HS-27A (cell line): ENCODE measurements at places on chromosomes 7 and 10.

DNA sequence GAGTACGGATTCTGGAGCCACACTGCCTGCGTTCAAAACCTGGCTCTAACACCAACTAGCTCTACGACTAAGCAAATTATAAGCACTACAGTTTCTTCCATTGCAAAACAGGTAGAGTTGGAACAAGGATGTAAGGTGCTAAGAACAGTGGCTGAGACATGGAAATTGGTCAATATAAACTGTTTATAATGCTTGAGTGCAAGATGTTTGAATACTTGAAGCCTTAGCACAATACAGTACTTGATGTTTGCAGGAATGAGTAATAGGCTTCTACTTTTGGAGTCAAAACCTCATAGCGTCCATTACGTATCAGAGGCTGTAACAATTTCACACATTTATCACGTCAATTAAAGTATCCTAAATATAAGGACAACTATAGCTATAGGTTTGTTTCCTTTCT, 6.9 kb downstream of the NT5C2 start:
- DNase-seq: no peak

DNA sequence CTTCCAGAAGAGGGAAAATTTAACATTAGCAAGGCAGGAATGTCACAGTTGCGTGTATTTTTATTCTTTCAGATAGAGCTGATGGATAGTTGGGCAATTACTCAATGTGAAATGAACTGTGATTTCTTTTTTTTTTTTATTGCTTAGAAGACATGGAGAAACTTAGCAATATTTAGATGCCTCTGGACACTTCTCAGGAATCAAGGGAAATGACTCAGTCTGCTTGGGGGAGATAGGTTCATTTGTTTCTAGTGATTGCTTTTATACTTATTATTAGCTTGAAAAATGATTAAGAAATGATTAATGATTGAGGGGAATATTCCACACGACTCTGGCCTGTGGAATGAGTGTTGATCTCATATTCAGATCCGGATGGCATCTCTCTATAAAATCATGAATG, 33.1 kb upstream of the TBX20 start:
- DNase-seq: no peak

- DNase-seq: no peak
Measured at GRCh38 chr7:118312966-118313365, 88.5 kb downstream of the ANKRD7 start.

GRCh38 chr7:103425177-103425576, 20.8 kb downstream of the SLC26A5 start:
- no peak for DNase-seq

GRCh38 chr10:16904639-16905061, 87.4 kb upstream of the RSU1 start:
- DNase-seq: no peak
